IMR-90 (cell line): ENCODE measurements at places on chromosomes 1 and 21. TPM values are rescaled to one million over a fixed set of nuclear protein-coding genes. Genes with fewer than 3 reads are reported as not detected.

DNA sequence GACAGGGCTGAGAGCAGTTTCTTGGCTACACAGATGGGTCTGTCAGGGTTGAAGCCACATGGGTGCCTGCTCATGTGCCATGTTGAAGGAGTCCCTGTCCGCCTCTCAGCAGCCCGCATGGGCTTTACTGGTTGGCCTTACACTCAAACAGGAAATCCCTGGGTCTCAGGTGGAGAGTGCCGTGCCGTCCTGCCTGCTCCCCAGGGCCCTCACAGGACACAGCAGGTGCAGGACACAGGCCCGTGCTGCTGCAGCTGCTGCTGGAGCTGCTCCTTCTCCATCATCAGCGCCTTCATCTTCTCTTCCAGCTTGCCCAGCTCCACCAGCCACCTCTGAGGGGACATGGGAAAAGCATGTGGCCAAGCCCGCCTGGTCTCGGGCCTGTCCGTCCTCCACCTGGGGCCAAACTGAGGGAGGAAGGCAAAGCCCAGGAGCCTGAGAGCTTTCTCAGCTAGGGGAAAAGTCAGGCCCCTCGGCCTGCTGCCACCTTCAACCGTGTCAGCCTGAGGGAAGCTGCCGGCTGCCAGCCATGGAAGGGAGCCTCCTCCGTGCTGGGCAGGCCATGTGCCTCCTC, 5.5 kb downstream of the SLFNL1 start:
- DNase-seq, result no peak

- no peak for DNase-seq
These were observed 17.3 kb downstream of the SLAMF1 start for GRCh38 chr1:160629286-160630210.

GRCh38 chr1:29835874-29836273, 599.6 kb downstream of the PTPRU start:
- DNase-seq, result no peak

GRCh38 chr1:97877307-97877706, 43.5 kb downstream of the DPYD start:
- DNase-seq, result peak; percentile 34

- no peak for DNase-seq
These were observed 79.3 kb downstream of the DISP3 start for GRCh38 chr1:11558276-11558675.

DNA sequence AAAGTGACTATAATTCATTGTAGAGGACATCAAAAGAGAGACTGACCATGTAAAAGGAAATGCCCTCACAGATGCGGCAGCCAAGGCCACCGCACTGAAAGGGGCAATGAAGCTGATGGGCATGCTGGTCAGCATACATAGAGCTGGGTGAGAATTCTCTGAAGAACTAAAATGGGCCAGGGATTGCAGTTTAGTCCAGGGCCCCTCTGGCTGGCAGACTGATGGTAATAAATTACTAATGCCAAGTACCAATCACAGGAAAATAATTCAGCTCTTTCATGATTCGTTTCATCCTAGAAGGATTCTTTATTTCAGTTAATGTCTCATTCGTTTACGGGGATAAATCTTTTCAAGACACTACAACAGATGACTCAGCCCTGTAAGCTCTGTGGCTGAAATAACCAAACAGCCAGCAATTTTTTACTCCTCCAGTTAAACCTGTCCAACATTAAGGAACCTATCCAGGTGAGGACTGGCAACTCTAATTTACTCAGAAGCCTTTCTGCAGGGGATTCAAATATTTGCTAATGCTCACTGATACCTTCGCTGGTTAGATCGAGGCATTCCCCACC, 56.9 kb upstream of the MAP1LC3C start:
- DNase-seq, result no peak

- peak; percentile 47 for DNase-seq
These were observed 10.9 kb downstream of the IER5 start for GRCh38 chr1:181099152-181100014.

DNA sequence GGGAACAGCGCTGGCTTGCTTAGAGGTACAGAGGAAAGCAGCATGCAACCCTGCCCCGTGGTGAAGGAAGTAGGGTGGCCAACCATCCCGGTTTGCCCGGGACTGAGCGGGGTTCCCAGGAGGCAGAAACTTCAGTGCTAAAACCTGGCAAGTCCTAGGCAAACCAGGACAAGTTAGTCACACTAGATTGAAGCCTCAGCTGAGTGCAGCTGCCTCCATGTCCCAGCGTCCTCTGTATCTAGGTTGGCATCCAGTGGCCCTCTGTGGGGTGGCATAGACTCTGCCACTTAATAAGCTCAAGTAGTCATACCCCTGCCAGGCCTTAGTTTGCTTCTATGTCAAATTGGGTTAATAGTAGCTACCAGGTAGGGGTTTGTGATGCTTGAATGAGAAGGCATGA, 67.1 kb downstream of the ATP2B4 start:
- DNase-seq, result no peak

- no peak for DNase-seq
These were observed 9.5 kb upstream of the HPDL start for GRCh38 chr1:45317166-45317565.

DNA sequence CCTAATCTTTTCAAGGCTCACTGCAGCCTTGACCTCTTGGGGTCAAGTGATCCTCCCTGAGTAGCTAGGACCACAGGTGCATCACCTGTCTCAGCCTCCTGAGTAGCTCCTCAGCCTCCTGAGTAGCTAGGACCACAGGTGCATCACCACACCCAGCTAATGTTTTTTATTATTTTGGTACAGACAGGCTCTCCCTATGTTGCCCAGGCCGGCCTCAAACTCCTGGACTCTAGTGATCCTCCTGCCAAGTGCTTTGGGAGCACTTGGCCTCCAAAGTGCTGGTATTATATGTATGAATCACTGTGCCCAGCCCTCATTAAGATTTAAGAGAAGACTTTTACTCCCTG, 58.5 kb upstream of the S1PR1 start:
- DNase-seq, result no peak

- DNase-seq, result no peak
These were observed 13.2 kb upstream of the CTSE start for GRCh38 chr1:206036663-206037455.

GRCh38 chr1:30129001-30129408, 594.4 kb downstream of the MATN1 start:
- no peak for DNase-seq

- no peak for DNase-seq
These were observed 66.7 kb downstream of the ATP1A1 start for GRCh38 chr1:116439701-116440100.

GRCh38 chr1:47579809-47580208, 142.0 kb downstream of the FOXD2 start:
- no peak for DNase-seq

- DNase-seq, result no peak
These were observed 81.0 kb upstream of the ZBTB18 start for GRCh38 chr1:243970077-243970476.

GRCh38 chr1:27148591-27148990, 6.3 kb downstream of the SLC9A1 start:
- DNase-seq, result no peak

DNA sequence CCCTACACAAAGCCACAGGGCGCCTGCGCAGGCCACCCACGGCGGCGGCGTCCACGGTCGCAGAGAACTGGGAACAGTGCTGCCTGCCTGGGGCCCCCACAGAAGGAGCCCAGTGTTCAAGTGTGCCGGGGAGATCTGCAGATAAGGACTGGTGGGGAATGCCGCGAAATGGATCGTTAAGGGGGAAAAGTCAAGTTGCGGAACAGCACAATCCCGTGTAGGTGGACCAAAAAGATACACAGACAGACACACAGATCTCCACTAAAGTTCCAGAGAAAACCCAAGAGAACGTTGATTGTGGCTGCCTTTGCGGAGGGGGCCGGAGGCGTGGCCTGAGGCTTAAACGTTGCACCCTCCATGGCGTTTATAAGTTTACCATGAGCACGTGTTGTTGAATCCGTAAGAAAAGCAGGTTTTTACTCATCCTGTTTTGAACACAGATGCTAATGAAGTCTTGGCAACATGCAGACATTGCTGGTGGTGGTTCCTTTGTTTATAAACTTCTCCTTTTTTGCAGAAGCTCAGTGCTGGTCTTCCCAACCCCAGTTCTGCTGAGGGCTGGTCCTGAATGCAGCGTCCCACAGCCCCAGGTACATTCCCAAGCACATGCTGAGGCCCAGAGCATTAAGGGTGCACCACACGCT, 4.1 kb downstream of the SPATC1L start:
- no peak for DNase-seq

GRCh38 chr1:214660900-214661299, 57.9 kb downstream of the CENPF start:
- peak; percentile 96 for DNase-seq

GRCh38 chr1:54668567-54668966, 27.0 kb downstream of the MROH7 start:
- no peak for DNase-seq

GRCh38 chr1:203186446-203187303, at the start of gene CHI3L1:
Gene CHI3L1, minus strand, starts transcription at chr1:203186704. Its CDS starts 81 bp downstream, at chr1:203186623.
- DNase-seq, result no peak

DNA sequence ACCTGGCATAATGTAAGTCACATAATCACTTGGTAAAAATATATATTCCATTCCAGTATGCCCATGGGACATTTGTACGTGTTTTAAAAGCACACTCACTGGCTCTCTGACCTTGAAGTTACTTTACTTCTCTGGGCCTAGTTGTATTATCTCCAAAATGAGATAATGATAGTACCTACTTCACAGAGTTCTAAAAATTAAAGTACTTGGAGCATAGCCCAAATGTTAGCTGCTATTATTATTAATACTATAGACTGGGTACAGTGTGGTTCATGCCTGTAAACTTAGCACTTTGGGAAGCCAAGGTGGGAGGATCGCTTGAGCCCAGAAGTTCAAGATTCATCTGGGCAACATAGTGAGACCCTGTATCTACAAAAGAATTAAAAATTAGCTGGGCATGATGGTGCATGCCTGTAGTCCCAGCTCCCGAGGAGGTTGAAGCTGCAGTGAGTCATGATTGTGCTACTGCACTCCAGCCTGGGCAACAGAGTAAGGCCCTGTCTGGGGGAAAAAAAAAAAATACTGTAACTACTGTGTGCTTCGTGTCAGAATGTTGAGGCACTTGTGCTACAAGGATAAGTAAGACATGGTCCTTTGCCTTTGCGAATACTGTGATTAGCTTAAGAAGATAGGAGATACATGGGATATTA, 45.7 kb downstream of the TDRD5 start:
- no peak for DNase-seq

DNA sequence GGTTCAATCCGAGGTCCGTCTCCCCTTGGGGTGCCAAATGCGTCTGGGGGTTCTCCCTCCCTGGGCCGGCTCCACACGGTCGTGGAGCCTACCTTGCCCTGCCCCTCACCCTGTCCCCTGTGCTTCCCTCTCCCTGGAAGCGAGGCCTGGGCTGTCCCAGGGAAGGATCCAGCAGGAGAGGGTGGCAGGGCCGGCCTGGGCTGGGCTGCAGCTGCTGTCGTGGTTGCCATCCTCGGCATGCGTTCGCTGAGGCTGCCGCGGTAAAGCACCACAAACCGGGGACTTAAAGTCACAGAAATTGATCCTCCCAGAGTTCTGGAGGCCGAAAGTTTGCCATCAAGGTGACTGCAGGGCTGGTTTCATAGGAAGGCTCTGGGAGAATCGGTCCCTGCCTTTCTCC, 123.0 kb upstream of the TMPRSS2 start:
- no peak for DNase-seq

GRCh38 chr1:20704390-20705202, 13.2 kb downstream of the KIF17 start:
- no peak for DNase-seq

DPM3 gene
- 29.0 and 30.6 TPM in 2 replicates for total RNA-seq

C1orf226 gene
- under 0.01 TPM in 1 of 2 replicates, not detected in the other for total RNA-seq

SLC25A24 gene
- 20.4 and 45.3 TPM in 2 replicates for total RNA-seq
